Activated CD8-positive, alpha-beta memory T cell treated with anti-CD3 and anti-CD28 coated beads for 4 hours (primary cell): ENCODE measurements at places on chromosomes 4 and X.

GRCh38 chr4:78061939-78062570 is 4.9 kb downstream of the FRAS1 start:
- DNase-seq: no peak

GRCh38 chr4:25345744-25346143 is 31.3 kb upstream of the ANAPC4 start:
- DNase-seq: no peak

DNA sequence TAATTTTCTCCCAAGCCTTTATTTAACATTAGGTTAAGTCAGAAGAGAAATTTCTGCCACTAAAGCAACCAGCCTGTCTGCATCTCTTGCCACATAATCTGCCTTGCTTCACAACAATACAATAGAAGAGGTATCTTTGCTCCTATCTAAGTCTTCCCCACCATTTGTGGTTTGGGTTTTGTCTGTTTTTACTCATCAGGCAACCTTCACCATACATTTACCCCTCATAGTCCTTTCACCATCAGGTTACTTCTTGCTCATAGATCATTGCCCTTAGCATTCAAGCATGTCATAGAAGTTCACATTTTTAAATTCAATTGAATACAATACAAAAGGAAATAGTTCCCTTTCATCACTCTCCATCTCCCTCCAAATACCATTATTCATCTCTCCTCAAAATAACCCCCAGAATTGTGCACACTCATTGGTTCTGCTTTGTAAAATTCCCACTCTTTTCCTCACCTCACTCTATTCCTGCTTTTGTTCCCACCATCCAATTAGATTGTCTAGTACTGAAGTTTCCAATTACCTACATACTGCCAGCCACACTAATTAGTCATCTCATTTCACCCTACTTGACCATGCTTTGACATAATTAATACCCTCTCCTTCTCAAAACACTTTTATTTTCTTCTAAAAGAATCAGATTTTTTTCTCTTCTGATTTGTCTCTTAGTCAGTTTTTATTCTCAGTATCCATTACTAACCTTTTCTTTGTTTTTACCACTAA is 1957.0 kb upstream of the AGA start:
- no peak for DNase-seq

- DNase-seq: no peak
Observed at GRCh38 chr4:85777908-85778631, 303.1 kb downstream of the ARHGAP24 start.

GRCh38 chr4:168421671-168422070 is 58.6 kb downstream of the DDX60L start:
- no peak for DNase-seq

- DNase-seq: no peak
Observed at GRCh38 chr4:171676555-171677215, 136.5 kb upstream of the GALNTL6 start.

- no peak for DNase-seq
Observed at GRCh38 chrX:119887721-119888425, 7.8 kb upstream of the AKAP14 start.

DNA sequence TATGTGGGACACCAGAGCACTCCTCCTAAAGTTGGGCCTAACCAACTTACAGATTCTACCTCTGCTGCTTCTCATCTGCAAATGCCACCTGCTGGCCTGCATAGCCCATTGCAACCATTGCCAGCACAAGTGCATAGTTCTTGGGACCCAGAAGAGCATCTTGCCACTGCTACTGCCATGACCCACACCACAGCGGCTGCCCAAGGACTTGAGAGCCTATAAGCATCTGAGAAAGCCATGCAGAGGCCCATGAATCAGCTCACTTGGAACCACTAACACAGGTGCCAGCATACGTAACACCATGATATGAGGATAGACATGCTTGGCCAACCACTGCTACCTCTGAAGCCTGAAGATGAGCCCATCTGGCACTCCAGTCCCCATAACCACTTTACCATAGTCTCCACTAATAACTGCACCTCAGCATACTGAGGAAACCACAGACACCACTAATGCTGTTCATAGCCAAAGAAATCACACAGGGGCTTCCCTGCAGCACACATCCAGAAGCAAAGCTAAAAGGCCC is 258.1 kb upstream of the AGTR2 start:
- DNase-seq: no peak

DNA sequence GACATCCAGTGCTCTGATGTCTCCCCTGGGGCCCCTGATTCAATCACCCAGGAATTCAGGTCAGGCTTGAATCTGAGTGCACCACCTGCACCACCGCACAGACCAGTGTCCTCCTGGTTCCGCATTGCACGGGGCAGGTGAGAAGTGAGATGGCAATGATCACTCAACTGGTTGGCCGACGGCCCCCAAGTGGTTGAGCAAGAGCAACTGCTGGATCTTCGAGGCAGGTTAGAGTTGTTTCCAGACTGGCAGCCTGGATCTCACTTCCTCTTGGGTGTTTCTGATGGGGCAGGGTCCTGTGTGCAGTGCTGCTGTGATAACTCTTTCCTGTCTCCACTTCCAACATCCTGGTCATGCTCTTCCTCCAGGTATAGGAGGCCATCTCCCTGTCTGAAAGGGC is 50.4 kb downstream of the C4orf50 start:
- DNase-seq: no peak

- DNase-seq: no peak
Observed at GRCh38 chr4:112127803-112128202, 17.5 kb upstream of the FAM241A start.

- no peak for DNase-seq
Observed at GRCh38 chr4:57059890-57060716, 50.1 kb downstream of the IGFBP7 start.

- no peak for DNase-seq
Observed at GRCh38 chr4:77634132-77634785, 28.6 kb downstream of the CXCL13 start.

DNA sequence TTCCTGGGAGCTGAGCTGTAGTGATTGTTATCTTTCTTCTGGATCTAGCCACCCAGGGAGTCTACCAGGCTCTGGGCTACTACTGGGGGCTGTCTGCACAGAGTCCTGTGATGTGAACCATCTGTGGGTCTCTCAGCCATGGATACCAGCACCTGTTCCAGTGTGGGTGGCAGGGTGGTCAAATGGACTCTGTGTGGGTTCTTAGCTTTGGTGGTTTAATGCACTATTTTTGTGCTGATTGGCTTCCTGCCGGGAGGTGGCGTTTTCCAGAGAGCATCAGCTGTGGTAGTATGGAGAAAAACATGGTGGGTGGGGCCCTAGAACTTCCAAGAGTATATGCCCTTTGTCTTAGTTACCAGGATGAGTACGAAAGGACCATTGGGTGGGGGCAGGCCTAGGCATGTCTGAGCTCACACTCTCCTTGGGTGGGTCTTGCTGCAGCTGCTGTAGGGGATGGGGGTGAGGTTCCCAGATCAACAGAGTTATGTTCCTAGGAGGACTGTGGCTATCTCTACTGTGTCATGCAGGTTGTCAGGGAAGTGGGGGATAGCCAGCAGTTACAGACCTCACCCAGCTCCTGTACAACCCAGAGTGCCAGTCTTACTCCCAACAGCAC is 264.8 kb upstream of the LDB2 start:
- no peak for DNase-seq

DNA sequence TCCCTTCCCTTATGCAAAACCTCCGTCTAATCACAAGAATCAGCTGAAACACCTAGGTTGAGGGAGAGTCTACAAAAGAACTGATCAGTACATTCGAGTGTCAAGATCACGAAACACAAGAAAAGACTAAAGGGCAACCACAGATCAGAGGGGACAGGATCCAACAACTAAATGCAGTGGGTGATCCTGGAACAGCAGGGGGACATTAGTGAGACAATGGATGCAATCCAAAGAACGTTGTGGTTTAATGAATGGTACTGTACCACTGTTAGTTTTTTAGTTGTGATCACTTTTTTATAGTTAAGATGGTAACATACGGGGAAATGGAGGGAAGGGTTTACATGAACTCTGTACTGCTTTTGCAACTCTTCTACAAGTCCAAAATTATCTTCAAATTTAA is 79.2 kb downstream of the RELL1 start:
- no peak for DNase-seq

DNA sequence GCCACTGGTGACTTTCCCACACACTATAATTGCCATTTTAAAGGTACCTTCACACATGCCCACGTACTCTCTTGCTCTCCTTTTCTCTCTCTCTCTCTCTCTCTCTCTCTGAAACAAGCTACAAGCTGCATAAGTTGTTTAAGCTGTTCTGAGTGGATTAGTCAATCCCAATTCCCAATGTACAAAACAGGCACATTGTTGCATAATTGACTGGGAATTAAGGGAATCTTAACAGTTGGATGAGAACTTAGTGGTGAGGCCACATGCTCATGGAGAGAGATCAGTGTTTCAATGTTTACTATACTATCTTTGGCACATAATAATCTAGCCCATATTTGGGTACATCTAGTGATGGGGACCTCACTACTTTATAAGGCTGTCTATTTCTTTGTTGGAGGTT is 123.3 kb downstream of the ARHGEF9 start:
- no peak for DNase-seq

GRCh38 chrX:150533863-150534262 is 34.6 kb upstream of the MTM1 start:
- DNase-seq: no peak

DNA sequence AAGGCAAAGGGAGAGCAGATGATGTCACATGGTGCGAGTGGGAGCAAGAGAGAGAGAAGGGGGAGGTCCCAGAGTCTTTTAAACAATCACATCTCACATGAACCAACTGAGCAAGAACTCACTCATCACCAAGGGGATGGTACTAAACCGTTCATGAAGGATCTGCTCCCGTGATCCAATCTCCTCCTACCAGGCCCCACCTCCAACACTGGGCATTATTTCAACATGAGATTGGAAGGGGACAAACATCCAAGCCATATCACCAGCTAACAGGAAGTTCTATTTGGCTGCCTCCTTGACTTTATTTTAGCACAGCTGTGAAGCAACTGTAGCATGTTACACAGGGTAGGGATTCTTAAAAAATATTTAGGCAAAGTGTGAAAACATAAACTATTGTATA is 102.5 kb downstream of the DDIT4L start:
- no peak for DNase-seq

DNA sequence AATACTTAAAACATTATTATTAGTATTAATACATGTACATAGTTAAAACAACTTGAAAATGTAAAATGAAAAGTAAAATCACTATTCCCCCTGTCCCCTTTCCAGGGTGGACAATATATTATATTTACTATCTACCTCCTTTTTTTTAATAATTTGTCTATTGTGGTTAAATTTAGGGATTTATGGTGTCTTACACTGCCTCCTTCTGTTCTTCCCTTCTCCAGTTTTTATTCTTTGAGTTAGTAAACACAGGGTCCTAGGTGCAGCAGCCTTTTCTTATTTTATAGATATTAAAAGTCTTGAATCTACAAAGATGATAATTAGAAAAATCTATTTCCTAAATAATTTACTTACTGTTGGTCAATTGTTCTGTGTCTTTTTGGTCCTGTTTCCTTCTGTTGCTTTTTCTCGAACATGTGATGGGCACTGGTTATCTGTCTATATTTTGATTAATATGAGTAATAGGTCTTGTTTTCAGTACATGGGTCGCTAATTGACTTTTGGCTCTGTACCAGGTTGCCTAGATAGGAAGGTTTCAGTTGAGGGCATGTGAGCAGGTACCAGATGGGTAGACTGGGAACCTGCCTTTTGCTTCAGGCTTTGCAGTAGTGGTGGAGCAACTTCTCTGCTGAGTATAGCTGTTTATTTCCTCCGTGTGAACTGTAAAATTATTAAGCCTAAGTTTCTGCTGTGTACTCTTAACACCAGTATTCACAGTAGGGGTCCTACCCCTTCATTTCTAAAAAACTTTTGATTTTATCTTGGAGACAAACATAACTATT is 1.1 kb downstream of the NUDT9 start:
- DNase-seq: no peak

DNA sequence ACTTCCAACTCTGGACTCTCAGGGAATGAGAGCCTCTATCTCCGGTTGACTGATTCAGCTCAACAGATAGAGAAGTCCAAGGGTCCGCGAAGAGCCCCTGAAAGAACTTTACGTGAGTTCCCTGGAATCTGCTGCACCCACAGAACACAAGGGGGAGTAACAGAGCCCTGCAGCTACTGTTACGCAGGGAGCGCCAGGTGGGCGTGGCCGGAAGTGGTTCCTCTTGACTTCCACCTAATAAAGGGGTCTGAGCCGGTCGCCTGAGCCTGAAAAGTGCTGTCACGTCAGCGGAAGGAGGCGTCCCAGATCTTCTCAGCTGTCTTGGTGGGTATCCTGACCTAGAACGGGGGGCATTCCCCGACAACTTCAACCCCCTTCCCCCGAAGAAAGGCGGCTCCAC is at the start of gene MAGEB6:
MAGEB6 (plus strand) TSS at position 237 of the 400 bp plus-strand sequence. CDS start 1,407 bp downstream, outside the sequence.
- no peak for DNase-seq

DNA sequence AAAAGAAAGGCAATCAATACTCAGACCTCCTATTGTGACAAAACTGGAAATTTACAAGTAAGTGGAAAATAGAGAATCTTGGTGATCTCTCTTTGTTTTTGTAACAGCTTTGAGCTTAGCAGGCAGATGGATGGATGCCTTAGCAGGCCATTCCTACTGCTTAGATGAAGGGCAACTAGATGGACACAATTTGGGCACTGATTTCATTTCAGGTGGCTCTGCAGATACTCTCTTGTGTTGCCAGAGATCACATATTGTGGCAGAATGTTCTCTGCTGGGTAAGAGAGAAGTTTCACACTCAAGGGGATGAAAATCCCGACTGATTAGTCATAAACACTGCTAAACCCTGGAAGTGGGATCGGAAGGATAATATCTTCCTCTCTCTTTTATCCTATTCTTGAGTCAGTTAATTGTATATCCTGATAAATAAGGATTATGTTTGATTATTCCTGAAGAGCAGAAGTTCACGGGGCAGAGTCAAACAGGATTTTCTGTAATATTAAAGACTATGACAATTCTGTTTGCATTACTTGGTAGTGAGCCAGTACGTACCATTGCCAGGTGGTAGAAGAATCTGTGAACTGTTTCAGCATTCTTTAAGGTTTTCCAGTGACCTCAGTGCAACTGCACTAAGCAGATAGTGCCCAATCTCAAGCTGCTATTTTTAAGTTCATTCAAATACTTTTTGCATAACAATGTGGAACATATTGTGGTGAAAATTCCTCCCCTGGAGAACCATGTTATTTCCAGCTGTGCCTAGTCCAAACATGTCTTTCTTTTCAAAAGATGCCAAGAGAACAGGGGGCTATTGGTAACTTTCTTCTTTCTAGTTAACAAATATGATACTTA is 974.3 kb downstream of the FSTL5 start:
- DNase-seq: no peak

GRCh38 chrX:136584545-136584944 is 52.5 kb downstream of the VGLL1 start:
- no peak for DNase-seq

GRCh38 chr4:104093247-104093646 is 373.5 kb upstream of the TACR3 start:
- DNase-seq: no peak

GRCh38 chrX:37454537-37455285 is 105.5 kb downstream of the PRRG1 start:
- no peak for DNase-seq

GRCh38 chr4:128461291-128462102 is 173.9 kb upstream of the PGRMC2 start:
- DNase-seq: no peak

GRCh38 chr4:14177987-14178386 is 550.5 kb upstream of the BOD1L1 start:
- no peak for DNase-seq

- no peak for DNase-seq
Observed at GRCh38 chrX:66676413-66676812, 37.5 kb upstream of the EDA2R start.
